ENCODE measurements at places on chromosomes 7 and 10. TPM values are rescaled to one million over a fixed set of nuclear protein-coding genes. Genes with fewer than 3 reads are reported as not detected.

DNA sequence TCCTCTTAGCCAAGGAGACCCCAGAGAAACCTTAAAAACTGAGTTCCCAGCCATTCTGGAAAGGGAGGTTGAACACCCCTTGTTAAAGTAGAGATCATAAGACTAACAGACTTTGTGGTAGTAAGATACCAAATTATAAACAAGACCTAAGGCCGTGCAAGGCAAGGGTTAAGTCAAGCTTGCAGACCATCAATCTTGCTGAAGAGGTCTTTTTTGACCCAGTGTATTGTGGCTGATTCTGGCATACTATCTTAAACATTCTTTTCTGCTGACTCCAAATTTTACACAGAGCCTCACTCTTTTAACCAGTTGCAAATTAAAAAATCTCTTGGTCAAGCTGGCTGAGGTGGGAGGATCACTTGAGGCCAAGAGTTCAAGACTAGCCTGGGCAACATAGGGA, 1.2 kb upstream of the TBRG4 start:
- H3K36me3 ChIP-seq, result peaks cover 23% of the 10 kb centered on the region
- peaks cover 41% of the 10 kb centered on the region for H3K4me1 ChIP-seq
- DNase-seq, result no peak
- peaks cover 12% of the 10 kb centered on the region for H3K27me3 ChIP-seq
- H3K4me3 ChIP-seq, result peak overlapping the region; percentile 90

DNA sequence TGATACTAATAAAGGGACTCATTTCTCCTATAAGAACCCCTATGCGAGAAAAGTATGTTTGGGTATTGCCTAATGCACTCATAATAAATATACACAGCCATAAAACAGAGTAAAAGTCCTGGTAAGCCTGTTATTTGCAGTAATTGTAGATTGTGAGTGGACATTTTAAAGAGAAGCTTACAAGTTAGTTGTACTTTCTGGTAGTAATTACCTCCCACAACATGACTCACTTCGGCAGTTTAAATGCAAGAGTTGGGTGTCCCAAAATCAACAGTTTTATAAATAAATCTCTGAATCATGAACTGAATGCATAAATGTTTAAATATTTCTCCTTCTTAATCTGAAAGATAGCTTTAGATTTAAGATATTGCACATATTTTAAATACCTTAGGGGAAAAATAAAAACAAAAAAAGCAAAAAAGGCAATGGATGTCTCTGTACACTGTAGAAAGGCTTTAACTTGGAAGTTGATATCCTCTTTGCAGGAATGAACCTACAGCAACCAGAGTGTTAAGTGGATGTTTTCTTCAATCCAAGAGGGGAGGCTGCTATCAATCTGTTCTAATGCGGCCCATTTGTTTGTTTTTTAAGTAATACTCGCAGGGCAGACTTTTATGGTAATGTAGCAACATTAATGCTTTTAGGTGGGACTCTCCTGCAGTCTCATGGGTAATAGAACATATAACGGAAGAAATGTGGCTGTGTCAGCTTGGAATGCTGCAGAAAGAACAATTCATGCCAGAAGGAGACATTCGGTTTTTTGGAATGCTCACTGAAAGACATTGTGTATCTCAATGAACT, 57.3 kb upstream of the ZEB1 start:
- no peaks in the 10 kb centered on the region for H3K36me3 ChIP-seq
- H3K4me1 ChIP-seq, result no peaks in the 10 kb centered on the region
- H3K27ac ChIP-seq, result no peak overlapping the region

DNA sequence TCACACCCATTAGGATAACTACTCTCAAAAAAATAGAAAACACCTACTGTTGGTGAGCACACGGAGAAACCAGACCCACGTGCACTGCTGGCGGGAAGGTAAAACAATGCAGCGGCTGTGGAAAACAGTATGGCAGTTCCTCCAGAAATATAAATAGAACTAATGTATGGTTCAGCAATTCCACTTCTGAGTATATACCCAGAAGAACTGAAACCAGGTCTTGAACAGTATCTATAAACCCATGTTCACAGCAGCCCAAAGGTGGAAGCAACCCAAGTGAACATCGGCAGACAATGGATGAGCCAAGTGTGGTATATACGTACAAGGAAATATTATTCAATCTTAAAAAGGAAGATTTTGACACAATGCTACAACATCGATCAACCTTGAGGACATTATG, 164.7 kb downstream of the ZMYND11 start:
- no peak overlapping the region for H3K4me3 ChIP-seq
- H3K36me3 ChIP-seq, result no peaks in the 10 kb centered on the region
- H3K27ac ChIP-seq, result no peak overlapping the region
- H3K4me1 ChIP-seq, result no peaks in the 10 kb centered on the region

DNA sequence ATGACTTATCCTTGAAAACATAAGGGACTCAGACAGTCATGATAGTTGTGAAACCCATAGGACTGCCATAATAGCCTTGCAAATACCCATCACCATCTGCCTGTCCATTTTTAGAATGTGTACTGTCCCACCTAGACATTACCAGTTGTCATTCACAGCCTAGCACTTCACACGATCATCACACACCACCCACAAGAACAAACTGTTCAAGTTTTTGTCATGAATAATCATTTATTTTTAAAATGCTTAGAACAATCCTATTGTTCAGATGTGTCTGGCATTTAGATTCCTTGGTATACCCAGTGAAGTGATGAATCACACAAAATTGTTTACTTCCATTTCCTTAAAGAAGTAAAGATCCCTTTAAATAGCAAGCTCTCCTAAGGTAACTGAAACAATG, 46.6 kb downstream of the CCDC3 start:
- no peaks in the 10 kb centered on the region for H3K4me1 ChIP-seq

DNA sequence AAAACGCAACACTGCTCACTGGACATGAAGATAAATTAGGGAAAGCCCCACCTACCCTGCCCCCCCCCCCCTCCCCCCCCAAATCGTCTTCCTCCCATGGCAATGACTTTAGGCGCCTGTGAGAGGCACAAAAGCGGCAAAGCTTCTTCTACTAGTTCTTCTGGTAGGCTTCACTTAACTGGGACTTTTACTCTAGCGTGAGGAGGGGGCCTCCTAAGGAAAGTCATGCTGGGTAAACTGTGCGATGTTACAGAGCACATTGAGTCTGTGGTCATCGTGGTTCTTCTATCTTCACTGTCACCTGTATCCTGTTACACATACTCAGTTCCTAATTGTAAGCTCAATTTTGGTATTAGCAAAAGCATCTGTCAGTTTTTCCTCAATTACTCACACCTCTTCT, 25.1 kb downstream of the HSPB1 start:
- no peaks in the 10 kb centered on the region for H3K27me3 ChIP-seq
- H3K4me1 ChIP-seq, result peaks cover 20% of the 10 kb centered on the region
- no peak overlapping the region for H3K4me3 ChIP-seq
- no peak overlapping the region for H3K27ac ChIP-seq
- no peak for DNase-seq
- peaks cover 50% of the 10 kb centered on the region for H3K36me3 ChIP-seq

Gene HOXA13
- not detected for total RNA-seq

Gene ABCC2
- 0.73 TPM for total RNA-seq

DNA sequence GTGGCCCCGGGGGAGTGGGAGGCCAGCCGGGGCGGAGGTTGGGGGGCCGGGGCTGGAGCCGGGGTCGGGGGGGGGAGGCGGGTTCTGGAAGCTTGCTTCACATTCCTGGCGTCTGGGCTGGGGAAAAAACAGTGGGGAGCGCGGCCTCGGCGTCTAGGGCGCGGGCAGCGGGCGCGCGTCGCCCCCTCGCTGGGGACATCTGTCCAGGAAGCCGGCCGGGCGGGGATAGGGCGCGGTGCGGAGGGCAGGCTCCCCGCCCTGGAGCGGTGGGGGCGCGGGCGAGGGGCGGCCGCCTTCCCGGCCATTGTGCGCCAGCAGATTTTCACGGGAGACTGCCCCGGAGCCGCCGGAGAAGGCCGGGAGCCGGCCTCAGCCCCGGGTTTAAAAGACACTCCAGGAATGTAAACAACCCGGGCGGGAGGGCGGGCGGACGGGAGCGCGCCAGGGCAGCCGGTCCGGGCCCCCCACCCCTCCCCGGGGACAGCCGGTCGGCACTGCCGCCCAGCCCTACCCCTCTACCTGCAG, 1.4 kb downstream of the ZMIZ1 start:
- H3K4me3 ChIP-seq, result peak overlapping the region; percentile 95
- peaks cover 32% of the 10 kb centered on the region for H3K4me1 ChIP-seq
- DNase-seq, result no peak
- peaks cover 15% of the 10 kb centered on the region for H3K27me3 ChIP-seq
- no peak overlapping the region for H3K27ac ChIP-seq

GRCh38 chr10:19974138-19974537, 157.9 kb downstream of the PLXDC2 start:
- H3K4me3 ChIP-seq, result no peak overlapping the region
- no peaks in the 10 kb centered on the region for H3K36me3 ChIP-seq
- DNase-seq, result no peak
- H3K27me3 ChIP-seq, result no peaks in the 10 kb centered on the region
- H3K4me1 ChIP-seq, result no peaks in the 10 kb centered on the region
- no peak overlapping the region for H3K27ac ChIP-seq

DNA sequence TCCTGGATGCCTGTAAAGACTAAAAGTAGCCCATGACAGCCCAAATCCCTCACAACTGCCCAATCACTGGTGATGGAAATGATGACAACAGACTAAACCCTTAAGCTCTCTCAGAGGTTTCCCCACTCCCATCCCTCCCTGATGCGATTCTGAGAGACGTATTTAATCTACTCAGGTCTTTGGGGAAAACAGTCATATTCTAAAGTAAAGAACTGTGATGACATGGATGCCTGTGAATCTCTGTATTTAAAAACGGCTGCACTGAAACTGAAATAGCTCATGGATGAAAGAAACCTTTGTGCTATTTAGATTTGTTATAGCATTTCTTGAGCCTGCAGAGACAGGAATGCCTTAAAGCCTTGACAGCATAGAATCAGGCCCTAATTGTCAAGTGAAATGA, 28.5 kb downstream of the VPS41 start:
- H3K27ac ChIP-seq, result no peak overlapping the region
- peaks cover 21% of the 10 kb centered on the region for H3K36me3 ChIP-seq

GRCh38 chr10:63767138-63767801, 246.1 kb downstream of the REEP3 start:
- no peak overlapping the region for H3K27ac ChIP-seq
- H3K36me3 ChIP-seq, result no peaks in the 10 kb centered on the region
- no peak overlapping the region for H3K4me3 ChIP-seq
- no peak for DNase-seq

DNA sequence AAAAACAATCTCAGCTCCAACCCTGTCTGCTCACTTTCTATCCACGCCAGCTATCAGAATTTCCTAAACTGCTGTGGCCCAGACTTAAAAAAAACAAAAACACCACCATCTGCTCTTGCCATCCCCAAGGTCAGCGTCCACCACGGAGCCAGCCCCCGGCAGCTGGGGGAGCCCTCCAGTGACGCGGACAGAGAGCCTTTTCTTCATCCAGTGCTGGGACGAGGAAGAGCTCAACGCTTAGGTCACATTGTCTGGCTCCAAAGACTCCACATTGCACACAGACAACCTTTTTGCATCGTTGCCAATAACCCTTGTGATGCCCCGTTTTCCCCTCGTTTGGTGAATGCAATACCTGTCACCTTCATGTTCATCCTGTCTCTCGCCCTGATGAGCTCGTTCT, 67.4 kb upstream of the GNA12 start:
- no peaks in the 10 kb centered on the region for H3K27me3 ChIP-seq
- no peak for DNase-seq
- H3K4me3 ChIP-seq, result no peak overlapping the region
- H3K27ac ChIP-seq, result no peak overlapping the region
- no peaks in the 10 kb centered on the region for H3K4me1 ChIP-seq
- peaks cover 63% of the 10 kb centered on the region for H3K36me3 ChIP-seq

GRCh38 chr7:106416430-106416829, 131.6 kb upstream of the NAMPT start:
- no peak for DNase-seq
- peaks cover 9% of the 10 kb centered on the region for H3K27me3 ChIP-seq
- H3K4me1 ChIP-seq, result peaks cover 23% of the 10 kb centered on the region
- H3K4me3 ChIP-seq, result no peak overlapping the region
- peaks cover 9% of the 10 kb centered on the region for H3K36me3 ChIP-seq
- H3K27ac ChIP-seq, result no peak overlapping the region

DNA sequence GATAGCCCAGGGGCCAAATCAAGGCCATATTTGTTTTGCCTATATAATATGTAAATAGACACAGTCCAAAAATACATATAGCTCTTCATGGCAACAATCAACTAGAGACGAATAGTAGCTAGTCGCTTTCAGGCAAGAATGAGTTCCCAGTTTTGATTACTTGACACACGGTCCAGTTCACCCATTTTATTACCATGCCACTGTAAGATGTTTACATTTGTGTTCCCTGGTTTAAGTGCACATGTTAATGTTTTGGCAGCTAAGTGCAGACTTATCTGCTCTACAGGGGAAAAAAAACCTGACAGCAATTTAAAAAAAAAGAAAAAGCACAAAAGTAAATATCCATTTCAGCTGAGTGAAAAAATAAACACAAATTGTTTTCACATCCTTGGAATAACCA, 213.1 kb downstream of the TPK1 start:
- no peak for DNase-seq
- H3K4me3 ChIP-seq, result no peak overlapping the region
- H3K4me1 ChIP-seq, result no peaks in the 10 kb centered on the region
- no peaks in the 10 kb centered on the region for H3K27me3 ChIP-seq
- H3K36me3 ChIP-seq, result peaks cover 5% of the 10 kb centered on the region

- peaks cover 27% of the 10 kb centered on the region for H3K36me3 ChIP-seq
- H3K4me3 ChIP-seq, result no peak overlapping the region
- peaks cover 8% of the 10 kb centered on the region for H3K4me1 ChIP-seq
- DNase-seq, result peak; percentile 65
- no peak overlapping the region for H3K27ac ChIP-seq
Observed at GRCh38 chr7:50333221-50333651, 28.7 kb downstream of the IKZF1 start.

- no peaks in the 10 kb centered on the region for H3K27me3 ChIP-seq
- H3K36me3 ChIP-seq, result no peaks in the 10 kb centered on the region
- no peak overlapping the region for H3K27ac ChIP-seq
- H3K4me1 ChIP-seq, result no peaks in the 10 kb centered on the region
Observed at GRCh38 chr10:124547647-124548168, 86.1 kb downstream of the LHPP start.

- DNase-seq, result no peak
- H3K27me3 ChIP-seq, result peaks cover 4% of the 10 kb centered on the region
- H3K4me3 ChIP-seq, result no peak overlapping the region
- no peaks in the 10 kb centered on the region for H3K36me3 ChIP-seq
Observed at GRCh38 chr7:35316549-35316948, 62.6 kb upstream of the TBX20 start.

GRCh38 chr7:95434557-95435421, at the start of gene PON2:
Gene PON2 (minus strand): TSS chr7:95435028. CDS start chr7:95434951, 77 bp downstream.
- DNase-seq, result peak; percentile 50
- peaks cover 10% of the 10 kb centered on the region for H3K4me1 ChIP-seq
- H3K4me3 ChIP-seq, result peak within 1 kb of the TSS; percentile 70
- H3K36me3 ChIP-seq, result no peaks in the 10 kb centered on the region
- H3K27me3 ChIP-seq, result peaks cover 11% of the 10 kb centered on the region
- peak within 1 kb of the TSS; percentile 41 for H3K27ac ChIP-seq

- no peak overlapping the region for H3K27ac ChIP-seq
- no peak for DNase-seq
- H3K4me1 ChIP-seq, result no peaks in the 10 kb centered on the region
- no peaks in the 10 kb centered on the region for H3K36me3 ChIP-seq
- no peak overlapping the region for H3K4me3 ChIP-seq
Observed at GRCh38 chr7:18702071-18702829, 206.7 kb downstream of the HDAC9 start.

Gene RSPH10B
- total RNA-seq, result not detected

Gene GDF2
- not detected for total RNA-seq

Gene ELOVL3
- total RNA-seq, result not detected

Gene ZNF804B
- not detected for total RNA-seq

All from activated CD4-positive, alpha-beta memory T cell treated with anti-CD3 and anti-CD28 coated beads, Interleukin-2, amount 10 ng/mL, durations not matched to agents 7 days and 5 days (primary cell).